ENCODE measurements at places on chromosomes 7 and 10. TPM values are rescaled to one million over a fixed set of nuclear protein-coding genes. Genes with fewer than 3 reads are reported as not detected.

The MMD2 gene
- polyA plus RNA-seq: not detected

GRCh38 chr10:69328380-69328735, 50.1 kb downstream of the HK1 start:
- no peak for DNase-seq

DNA sequence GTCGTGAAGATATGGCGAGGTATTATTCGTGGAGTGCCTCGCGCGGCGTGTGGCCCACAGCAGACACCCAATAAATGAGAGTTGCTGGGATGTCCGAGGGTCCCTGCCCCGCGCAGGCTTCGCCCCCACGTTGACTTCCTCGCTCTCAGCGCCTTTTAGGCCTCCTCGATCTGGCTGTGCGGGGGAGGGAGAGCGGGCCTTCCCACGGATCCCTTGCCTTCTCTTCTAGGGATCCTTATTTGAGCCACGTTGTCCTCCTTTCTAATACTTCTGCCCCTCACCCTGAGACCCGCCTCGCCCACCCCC, 660 bp downstream of the VCL start:
- no peak for DNase-seq

- DNase-seq: no peak
Observed at GRCh38 chr7:45979275-45980180, 58.5 kb upstream of the IGFBP3 start.

- DNase-seq: no peak
Observed at GRCh38 chr7:70512144-70512543, 619.8 kb upstream of the GALNT17 start.
